Heart right ventricle (tissue), 16 donors: ENCODE measurements at places on chromosomes 6 and 20. TPM values are rescaled to one million over a fixed set of nuclear protein-coding genes. Genes with fewer than 3 reads are reported as not detected.

DNA sequence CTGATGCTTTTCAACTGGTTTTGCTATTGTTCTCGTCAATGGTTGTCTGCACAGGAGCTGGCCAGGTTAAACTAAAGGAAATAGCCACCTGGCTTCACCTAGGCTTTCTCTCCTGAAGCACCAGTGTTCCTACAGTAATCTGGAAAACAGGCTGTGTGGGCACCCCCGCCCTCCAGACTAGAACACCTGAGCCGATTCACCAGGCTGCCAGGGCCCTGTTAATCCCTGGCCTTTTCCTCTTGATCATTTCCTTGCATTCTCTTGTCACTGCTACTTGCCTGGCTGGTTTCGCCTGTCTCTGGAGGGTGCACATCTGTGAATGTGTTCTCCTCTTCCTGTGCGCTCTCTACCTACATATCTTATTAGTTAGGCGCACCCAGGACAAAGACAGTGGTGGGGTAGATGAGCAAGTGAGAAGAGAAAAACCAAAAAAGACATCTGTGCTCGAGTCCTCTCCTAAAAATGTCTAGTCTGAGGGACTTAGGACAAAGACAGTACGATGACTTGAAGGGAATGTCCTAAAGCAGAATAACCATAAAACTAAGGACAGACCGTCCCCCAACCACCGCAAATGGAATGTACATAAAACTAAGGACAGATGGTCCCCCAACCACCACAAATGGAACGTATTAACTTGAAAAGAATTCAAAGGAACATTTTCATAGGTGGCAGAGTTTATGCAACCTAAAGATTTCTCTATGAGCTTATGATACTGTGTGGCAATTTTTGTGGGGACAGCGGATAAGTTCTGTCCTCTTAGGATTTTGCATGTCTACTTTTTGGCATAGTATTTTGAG lies 45.9 kb upstream of the EMILIN3 start:
- DNase-seq = no peak

DNA sequence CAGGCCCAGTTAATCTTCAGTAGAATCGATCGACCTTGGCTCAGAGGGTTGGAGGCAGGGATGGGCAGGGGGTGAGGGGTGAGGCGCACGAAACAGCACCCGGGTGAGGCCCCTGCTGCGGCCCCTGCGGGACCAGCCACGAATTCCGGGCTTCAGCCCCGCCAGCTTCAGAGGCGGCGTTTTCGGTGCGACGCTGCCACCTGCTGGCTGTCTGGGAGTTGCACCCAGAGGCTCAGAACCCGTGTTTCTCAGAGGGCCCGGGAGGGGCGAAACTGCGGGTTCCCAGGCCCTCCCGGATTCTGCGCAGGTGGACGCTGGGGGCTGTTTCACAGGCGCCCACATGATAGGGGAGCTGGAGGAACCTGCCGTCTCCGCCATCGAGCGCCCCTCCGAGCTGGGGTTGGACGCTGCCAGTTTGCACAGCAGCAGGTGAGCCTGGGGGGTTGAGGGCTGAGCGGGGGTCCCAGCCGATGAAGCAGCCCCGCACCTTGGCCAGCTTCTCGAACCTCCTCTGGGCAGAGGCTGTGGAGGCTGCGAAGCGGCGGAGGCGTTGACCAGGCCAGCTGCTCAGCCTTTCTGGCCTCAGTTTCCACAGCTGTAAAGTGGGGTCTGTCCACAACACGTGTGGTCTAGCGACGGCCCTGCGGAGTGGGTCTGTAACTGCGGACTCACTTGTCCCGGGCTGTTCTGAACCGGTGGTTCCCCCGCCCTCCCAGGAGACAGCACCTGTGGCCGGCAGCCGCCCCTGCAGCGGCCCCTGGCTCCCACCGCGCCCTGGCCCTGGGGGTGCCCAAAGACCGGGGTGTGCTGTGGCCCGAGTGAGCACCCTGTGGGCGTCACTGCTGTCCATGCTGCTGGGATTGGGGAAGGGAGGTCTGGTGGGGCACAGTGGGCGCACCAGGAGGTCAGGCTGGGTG lies 2.5 kb upstream of the BHLHE23 start:
- peak; percentile 67 for DNase-seq

DNA sequence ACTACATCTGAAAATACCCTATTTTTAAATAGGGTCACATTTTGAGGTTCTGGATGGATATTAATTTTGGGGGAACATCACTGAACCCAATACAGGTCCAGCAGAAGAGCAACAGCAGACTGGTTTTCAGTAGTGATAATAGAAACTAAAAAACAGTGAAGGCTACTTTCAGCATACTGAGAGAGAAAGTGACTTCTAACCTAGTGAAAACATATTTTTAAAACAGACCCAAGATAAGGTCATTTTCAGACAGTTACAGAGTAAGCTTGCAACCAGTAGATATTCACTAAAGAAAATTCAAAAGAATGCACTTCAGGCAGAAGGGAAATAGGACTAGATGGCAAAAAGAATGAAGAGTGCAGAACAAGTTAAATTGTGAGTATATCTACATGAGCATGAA lies 42.0 kb upstream of the TMEM244 start:
- DNase-seq = no peak

- no peak for DNase-seq
Observed at GRCh38 chr20:8019998-8020247, 362 bp upstream of the TMX4 start.

GRCh38 chr6:79694623-79695343 lies 63.7 kb downstream of the SH3BGRL2 start:
- DNase-seq = no peak

- DNase-seq = no peak
Observed at GRCh38 chr6:14278446-14278845, 160.9 kb downstream of the CD83 start.

GRCh38 chr20:21719592-21720214 lies 14.2 kb downstream of the PAX1 start:
- DNase-seq = no peak

GRCh38 chr6:133101790-133102189 lies 139.4 kb upstream of the EYA4 start:
- DNase-seq = no peak

DNA sequence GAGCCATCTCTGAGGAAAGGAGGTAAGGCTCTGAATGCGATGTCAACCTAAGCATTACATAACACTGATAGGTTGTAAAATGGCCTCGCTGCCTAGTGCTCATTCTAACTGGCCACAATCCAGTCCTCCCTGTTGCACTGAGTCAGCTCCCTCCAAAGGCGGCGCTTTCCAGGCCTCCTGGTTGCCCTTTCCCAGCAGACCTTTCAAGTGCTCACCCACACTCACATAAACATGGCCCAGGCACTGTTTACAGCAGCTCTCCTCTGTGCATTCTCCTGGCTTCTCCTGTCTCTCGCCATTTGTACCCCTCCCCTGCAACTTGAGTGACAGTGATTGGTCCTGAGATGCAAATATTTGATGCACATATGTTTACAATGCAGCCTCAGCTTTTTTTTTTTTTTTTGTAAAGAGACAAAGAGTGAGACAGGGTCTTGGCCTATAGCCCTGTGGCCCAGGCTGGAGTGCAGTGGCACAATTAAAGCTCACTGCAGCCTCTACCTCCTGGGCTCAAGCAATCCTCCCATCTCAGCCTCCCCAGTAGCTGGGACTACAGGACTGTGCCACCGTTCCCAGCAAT lies 36.8 kb upstream of the PRND start:
- no peak for DNase-seq

DNA sequence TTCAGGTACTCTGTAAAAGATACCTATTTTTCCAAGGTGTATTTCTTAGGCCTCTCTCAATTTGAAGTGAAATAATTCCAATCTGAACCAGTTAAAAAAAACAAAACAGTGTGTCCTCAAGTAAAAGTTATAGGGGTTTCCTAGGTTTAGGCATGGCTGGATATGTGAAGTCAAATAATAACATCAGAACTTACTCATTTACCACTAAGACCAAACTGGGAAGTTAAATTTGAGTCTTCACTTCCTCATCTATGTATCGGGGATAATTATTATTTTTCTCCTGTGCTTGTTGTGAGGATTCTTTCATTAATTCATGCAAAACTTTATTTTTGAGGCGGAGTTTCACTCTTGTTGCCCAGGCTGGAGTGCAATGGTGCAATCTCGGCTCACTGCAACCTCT lies 86.2 kb upstream of the PTPRK start:
- no peak for DNase-seq

DNA sequence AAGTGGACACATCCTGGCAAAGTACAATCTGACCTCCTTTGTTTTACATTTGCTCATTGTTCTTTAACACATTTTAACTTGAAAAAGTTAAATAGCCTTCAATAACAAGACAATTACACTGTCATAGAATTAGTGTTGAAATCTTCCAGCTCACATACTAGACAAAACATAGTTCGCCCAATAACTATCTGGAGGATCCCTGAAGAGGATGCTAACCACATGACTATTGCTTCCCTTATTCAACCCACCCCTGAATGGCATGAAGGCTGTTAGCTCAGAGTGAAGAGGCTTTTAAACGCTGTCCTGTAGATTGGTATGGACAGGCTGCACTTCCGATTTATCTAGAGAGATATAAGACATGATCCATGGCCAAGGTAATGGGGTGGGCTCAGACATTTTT lies 15.0 kb upstream of the DSE start:
- no peak for DNase-seq

DNA sequence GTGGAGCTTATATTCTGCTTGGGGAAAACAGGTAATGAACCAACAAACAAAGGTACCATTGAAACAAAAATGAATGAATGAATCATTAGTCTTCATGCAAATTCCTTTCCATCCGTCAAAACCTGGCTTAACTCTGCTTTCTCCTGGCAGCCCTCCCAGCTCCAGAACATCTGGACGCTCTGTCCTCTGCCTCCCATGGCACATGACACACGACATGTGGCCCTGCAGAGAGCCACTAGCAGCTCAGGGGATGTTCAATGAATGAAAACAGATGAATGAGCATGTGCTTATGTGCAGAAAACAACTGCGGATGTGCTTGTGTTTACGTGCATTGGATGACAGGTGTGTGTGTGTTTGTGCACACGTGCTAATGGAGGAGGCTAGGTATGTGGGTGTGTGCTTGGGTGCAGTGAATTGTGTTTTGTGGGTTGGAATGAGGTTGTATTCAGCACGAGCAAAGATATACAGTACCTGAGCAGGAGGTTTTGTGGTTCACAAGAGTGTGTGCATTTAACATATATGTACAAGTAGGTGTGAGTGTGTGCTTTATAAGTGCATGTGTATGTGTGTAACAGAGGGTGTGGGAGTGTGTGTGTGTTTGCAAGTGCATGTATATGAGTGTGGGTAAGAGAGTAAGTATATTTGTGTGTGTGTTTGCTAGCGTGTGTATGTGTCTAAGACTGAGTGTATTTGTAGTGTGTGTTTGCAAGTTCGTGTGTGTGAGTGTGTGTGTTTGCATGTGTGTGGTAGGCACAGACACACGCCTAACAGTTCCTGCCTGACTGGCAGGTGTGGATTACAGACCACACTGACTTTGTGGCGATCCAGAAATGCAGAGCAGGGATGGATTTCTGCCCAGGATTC lies 374.1 kb upstream of the SULF2 start:
- no peak for DNase-seq

- DNase-seq = no peak
Observed at GRCh38 chr6:14759976-14760672, 485.7 kb upstream of the JARID2 start.

Gene CBFA2T2
- 12.9 TPM for total RNA-seq

Gene AVP
- total RNA-seq = not detected

Gene VIP
- 0.44 TPM for total RNA-seq

Gene C20orf144
- not detected for total RNA-seq

Gene PPT2
- total RNA-seq = 21.4 TPM
